ENCODE measurements at places on chromosomes 12 and 14. TPM values are rescaled to one million over a fixed set of nuclear protein-coding genes. Genes with fewer than 3 reads are reported as not detected.

- no peak for DNase-seq
Measured at GRCh38 chr12:123723765-123724164, 11.6 kb downstream of the ATP6V0A2 start.

SYNDIG1L gene
- total RNA-seq = not detected

DNA sequence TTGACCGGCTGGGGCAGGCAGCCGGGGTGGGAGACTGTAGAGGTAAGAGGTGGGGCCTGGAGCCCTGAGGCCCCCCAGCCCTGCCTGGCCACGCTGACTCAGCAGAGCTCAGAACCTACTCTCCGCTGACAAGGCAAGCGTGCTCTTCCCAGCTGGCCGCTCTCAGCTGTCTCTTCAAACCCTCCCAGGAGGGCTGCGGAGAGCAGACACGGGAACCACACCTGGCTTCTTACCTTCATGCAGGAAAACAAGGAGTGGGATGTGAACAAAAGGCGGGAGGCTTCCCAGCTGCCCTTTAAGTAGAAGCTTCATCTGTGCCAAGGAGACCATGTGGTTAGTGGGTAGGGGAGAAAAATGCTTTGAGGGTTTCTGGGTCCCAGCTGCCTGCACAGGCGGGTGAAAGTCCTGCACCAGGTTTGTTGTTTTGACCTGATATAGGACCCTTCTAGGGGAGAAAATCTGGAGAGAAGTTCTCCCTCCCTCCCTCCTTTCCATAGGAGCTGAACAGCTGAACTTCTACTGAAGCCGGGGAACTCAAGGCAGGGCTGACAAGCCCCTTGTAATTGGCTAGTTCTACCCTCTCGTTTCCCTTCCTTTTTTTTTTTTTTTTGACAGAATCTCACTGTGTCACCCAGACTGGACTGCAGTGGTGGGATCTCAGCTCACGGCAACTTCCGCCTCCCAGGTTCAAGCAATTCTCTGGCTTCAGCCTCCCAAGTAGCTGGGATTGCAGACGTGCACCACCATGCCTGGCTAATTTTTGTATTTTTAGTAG, 12.8 kb upstream of the TESC start:
- no peak for DNase-seq

AQP6 gene
- not detected for total RNA-seq

TESPA1 gene
- total RNA-seq = not detected

- DNase-seq = peak; percentile 54
Measured at GRCh38 chr14:71478542-71478941, 453.7 kb upstream of the RGS6 start.

GALNT8 gene
- not detected for total RNA-seq

RNASE12 gene
- total RNA-seq = not detected

- no peak for DNase-seq
Measured at GRCh38 chr12:82803201-82803600, 116.5 kb downstream of the TMTC2 start.

CLEC9A gene
- not detected for total RNA-seq

GRCh38 chr12:5085896-5086295, 42.2 kb downstream of the KCNA5 start:
- peak; percentile 91 for DNase-seq

MDGA2 gene
- not detected for total RNA-seq

DNA sequence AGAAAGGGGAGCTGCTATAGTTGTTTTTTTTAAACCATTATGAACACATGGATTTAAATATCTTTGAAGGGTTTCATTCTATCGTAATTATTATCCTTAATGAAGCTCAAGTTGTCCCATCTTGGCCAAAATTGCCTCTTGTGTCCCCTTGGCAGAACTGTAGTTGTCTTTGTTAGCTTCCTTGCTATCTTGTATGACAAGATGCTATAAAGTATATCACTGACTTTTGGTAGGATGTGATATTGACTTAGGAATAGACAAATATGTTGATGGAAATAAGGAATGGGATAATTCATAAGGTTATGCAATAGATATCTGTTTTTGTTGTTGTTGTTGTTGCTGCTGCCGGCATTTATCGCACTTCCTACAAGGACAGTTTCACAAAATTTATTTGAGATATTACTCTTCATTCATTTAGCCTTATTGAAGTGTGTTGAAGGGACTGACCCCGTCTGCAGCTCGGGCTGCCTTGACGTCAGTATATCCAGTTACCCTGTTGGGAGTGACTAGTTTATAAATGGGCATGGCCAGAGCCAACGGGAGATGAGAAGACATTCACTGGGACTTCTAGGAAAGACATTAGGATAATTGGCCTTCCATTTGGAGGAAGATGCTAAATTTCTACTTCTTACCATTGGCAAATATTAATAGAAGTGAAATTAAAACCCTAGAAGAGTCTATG, 26.1 kb upstream of the APOLD1 start:
- DNase-seq = no peak

GRCh38 chr12:131025939-131026702, 72.4 kb downstream of the ADGRD1 start:
- DNase-seq = no peak

GPR162 gene
- 2.0 TPM for total RNA-seq
